ENCODE measurements at places on chromosomes 2 and 18.

- DNase-seq, result no peak
Observed at GRCh38 chr18:26458526-26459232, 89.7 kb downstream of the KCTD1 start.

DNA sequence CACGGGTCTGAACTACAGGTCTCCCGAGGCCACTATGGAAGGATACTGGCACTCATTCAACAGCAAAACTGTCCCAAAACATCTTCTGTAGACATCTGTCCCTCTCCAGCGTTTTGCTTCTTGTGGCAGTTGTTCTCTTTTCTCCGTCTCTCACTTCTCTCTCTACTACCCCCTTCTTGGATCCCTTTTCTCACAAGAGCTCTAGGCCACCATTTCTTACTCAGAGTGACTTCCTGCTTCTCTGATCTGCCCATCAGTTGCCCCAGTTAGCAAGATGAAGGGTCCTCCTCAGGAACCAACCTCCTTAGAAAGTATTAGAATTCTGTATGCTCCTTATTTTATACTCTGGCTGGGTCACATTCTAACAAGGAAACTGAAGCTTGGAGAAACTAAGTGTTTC lies 32.6 kb downstream of the BCL2 start:
- no peak for DNase-seq

DNA sequence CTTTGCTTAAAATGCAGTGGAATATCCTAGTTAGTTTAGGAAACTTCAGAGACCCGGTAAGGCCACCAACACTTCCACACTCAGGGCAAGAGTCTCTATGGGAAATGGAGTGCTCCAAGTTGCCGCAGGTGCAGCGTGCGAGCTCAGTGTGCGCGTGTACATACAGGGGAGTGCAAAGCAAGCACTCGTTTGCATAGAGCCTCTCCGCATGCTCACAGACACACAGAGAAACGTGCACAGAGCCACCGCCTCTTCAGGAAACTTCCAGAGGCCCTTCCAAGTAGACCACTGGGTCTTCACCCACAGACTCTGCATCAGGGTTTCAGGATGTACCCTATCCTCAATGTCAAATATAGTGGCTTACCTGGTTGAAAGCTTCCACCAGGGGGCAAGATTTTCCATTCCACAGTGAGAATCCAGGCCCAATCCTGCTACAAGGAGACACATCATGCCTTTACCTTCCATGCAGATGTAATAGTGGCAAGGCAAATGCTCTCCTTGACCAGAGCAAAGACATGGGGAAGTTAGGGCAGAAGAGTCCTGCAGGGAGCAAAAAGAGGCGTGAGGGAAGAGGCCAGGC lies 513.0 kb upstream of the MYT1L start:
- no peak for DNase-seq

- no peak for DNase-seq
Observed at GRCh38 chr2:73641767-73642062, 507 bp downstream of the NAT8 start.

DNA sequence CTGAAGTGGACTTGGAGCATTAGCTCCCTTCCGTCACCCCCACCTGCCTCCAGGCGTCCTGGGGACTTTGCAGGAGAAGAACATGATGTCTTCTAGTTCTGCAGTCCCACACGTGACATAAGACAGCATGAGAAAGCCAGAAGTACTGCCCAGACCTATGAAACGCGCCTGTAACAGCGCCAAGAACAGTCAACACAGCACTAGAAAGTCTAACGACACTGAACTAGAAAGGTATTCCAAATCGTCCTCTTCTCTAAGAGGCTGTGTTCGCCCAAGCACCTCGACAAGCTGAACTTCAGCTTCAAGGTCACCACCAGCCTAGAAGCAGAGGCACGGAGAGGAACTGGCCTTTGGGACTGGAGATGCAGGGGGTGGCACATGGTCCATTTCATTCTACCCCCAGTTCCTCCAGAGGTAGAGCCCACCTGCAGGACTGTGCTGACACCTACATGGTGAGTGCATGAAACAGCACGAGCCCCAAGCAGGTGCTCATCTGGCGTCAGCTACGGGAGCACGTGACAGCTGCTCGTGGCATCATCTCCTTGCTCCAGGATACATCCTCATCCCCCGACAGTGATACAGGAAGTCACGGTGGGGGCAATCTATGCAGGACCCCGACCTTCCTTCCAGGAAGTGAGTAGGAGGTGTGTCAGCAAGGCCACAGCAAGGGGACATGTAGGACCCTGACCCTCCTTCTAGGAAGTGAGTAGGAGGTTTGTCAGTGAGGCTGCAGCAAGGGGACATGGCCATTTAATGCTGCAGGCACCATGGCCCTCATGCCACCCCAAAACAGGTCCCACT lies 3.7 kb downstream of the HDAC4 start:
- DNase-seq, result no peak

DNA sequence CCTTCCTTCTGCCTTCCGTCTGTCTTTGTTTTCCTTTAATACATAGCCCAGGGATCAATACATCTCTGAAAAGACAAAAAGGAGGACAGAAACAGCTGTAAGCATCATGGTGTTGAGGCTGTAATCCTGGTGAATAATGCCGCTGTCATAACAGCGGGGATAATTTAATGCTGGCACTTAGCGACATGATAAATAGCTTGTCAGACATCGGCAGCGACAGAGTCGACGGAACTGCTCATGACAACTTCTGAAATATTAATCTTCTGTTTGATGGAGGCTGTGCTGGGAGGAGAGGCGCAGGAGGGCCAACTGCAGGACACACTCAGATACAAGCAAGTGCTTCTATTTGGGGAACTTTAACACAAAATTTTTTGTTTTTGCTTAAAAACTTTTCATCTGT lies 602.2 kb downstream of the GALR1 start:
- no peak for DNase-seq

- DNase-seq, result no peak
Observed at GRCh38 chr2:201108341-201108740, 7.6 kb upstream of the CFLAR start.

GRCh38 chr2:213229814-213230213 lies 54.5 kb upstream of the SPAG16 start:
- no peak for DNase-seq

GRCh38 chr2:106030287-106031268 lies 163.5 kb downstream of the UXS1 start:
- DNase-seq, result peak; percentile 37

- no peak for DNase-seq
Observed at GRCh38 chr18:78605255-78605654, 374.4 kb upstream of the SALL3 start.

- no peak for DNase-seq
Observed at GRCh38 chr2:42979416-42979869, 187.1 kb upstream of the HAAO start.

GRCh38 chr2:55109219-55109891 lies 59.1 kb upstream of the RTN4 start:
- no peak for DNase-seq

GRCh38 chr2:150167711-150168110 lies 319.8 kb downstream of the RND3 start:
- DNase-seq, result no peak

GRCh38 chr2:8803658-8804379 lies 33.6 kb downstream of the KIDINS220 start:
- peak; percentile 32 for DNase-seq

- no peak for DNase-seq
Observed at GRCh38 chr2:33530690-33531548, 54.5 kb downstream of the RASGRP3 start.

- no peak for DNase-seq
Observed at GRCh38 chr2:196743165-196743564, 56.3 kb downstream of the GTF3C3 start.

- no peak for DNase-seq
Observed at GRCh38 chr18:61064911-61065310, 268.3 kb upstream of the CDH20 start.

GRCh38 chr2:231900972-231901371 lies 25.2 kb downstream of the NPPC start:
- DNase-seq, result no peak

DNA sequence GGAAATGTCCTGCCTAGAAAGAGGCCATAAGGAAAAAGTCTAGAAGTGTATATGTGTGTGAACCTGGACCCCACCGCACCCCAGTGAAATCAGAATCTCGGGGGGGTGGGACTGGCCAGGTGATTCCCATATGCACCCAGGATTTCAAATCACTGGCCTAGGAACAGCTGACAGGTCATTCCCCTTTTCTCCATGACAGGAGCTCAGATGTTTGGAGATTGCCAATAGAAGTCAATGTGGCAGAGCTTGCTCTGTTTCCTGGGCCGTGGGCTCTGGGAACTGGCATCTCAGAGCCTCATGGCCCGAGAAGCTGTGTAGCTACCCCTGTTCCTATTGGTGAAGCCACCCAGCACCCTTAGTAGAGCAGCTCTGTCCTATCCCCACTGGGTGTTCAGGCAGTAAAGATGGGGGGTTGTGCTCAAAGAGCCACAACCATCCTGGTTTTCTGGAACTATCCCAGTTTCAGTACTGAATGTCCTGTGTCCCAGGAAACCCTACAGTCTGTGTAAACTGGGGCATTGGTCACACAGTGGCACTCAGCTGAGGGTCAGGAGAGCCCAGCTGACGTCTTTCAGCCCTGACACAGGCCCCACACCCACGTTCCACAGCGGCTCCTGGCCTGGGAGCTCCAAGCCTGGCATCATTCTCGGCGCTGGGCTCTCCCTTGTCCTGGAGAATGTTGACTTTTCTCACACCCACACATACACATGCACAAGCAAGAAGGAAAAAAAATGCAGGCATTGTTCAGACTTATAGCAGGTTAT lies 18.9 kb downstream of the GNLY start:
- DNase-seq, result no peak

GRCh38 chr2:236919209-236919608 lies 166.5 kb upstream of the COPS8 start:
- DNase-seq, result no peak

DNA sequence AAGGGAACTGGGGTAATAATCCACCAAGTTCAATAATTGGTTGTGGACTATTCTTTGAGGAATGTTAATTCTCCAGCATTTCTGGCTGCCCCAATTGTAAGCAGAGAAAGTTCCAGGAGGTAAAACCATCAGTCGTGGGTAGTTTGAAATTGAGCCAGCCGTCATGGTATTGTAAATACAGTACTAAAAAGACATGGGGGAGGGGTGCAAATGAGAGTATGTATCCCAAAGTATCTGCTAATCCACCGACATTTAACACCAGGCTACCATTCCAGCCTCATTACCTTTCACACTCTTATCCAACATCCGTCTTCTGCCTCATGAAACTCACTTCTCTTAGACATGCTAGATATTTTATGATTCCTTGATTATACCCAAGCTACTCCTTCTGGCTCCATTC lies 507.9 kb downstream of the ERBB4 start:
- no peak for DNase-seq

DNA sequence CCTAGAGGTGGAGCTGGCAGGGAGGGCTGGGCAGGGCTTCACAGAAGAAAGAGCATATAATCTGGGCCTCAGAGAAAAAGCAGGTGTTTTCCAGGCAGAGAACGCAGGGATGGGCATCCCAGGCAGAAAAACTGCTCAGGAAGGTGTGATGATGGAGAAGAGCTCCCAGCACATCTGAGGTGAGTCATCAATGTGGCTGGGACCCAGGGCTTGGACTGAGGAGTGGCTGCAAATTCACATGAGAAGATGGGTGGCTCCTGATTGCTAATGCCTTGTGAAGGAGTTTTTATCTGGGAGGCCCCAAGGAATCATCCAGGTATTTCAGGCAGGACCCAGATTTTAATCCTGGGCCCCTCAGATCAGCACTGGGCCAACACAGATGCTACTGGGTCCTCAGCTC lies 10.2 kb downstream of the IL1F10 start:
- DNase-seq, result no peak

DNA sequence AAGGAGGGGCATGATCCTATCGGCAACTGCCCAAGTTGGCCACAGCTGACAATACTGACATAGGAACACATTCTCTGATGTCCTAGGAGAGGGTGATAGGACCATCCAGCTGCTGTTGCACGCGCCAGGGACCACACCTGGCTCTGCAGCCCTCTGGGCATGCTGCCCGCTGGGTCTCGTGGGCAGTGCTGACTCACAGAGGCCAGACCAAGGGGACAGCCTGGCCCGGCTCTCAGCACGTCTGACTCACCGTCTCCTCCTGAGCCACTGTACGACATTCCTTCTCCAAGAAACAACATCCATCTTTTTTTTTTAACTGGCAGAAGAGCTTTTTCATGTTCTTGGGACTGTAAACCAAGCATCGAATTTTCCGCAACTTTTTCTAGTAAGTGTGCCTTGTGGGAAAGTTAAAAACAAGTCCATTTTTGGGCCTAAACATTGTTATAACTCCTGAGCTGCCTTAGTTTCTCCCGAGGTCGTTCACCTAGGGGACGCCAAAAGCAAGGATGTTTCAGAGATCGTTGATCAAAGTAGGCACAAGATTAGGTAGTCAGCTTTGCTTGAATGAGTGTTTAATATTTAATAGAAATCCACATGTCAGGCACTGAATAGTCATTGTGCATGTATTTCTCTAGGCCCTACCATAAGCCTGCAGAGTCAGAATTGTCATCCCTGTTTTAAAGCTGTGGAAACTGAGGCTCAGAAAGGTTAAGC lies 100.3 kb downstream of the TTC32 start:
- DNase-seq, result no peak

DNA sequence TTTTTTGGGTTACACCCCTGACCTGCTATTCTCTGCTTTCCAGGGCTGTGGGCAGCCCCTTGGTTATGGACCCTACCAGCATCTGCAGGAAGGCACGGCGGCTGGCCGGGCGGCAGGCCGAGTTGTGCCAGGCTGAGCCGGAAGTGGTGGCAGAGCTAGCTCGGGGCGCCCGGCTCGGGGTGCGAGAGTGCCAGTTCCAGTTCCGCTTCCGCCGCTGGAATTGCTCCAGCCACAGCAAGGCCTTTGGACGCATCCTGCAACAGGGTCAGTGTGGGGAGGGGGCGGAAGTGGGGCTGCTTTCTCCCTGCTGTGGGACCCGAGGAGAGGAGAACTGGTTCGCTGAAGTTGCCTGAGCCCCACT lies 9.7 kb upstream of the WNT10A start:
- DNase-seq, result no peak

GRCh38 chr2:238256594-238257104 lies 16.8 kb upstream of the HES6 start:
- peak; percentile 48 for DNase-seq

- DNase-seq, result no peak
Observed at GRCh38 chr18:54739476-54739875, 88.8 kb upstream of the RAB27B start.

GRCh38 chr2:85164145-85164569 lies 31.0 kb downstream of the TCF7L1 start:
- no peak for DNase-seq

GRCh38 chr2:226450141-226450540 lies 349.5 kb downstream of the IRS1 start:
- DNase-seq, result no peak

GRCh38 chr2:54059504-54059903 lies 55.9 kb upstream of the ACYP2 start:
- no peak for DNase-seq

GRCh38 chr2:47069628-47070154 lies 85.4 kb downstream of the STPG4 start:
- no peak for DNase-seq

DNA sequence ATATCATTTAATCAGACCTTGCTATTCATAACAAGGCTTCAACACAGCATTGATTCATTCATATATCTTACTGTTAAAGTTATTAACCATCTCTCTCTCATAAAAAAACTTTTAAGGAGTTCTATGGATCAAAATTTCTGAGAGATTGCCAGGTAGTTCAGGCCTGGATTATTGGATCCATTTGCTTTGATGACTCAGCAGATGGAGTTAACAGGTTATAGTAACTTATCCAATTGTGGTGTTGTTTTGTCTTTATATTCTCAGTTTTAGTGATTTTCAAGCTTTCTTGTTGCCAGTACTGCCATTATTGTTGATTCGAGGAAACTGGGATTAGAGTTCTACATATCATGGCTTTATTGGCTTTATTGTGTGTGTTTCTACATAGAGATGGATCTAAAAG lies 195.7 kb upstream of the MMADHC start:
- no peak for DNase-seq
